ENCODE measurements at places on chromosomes 12 and 14.
A peak's percentile ranks its signal among the peaks of the same experiment; 100 is the strongest.

- DNase-seq, result no peak
These were observed 15.0 kb downstream of the TCP11L2 start for GRCh38 chr12:106317406-106318082.

DNA sequence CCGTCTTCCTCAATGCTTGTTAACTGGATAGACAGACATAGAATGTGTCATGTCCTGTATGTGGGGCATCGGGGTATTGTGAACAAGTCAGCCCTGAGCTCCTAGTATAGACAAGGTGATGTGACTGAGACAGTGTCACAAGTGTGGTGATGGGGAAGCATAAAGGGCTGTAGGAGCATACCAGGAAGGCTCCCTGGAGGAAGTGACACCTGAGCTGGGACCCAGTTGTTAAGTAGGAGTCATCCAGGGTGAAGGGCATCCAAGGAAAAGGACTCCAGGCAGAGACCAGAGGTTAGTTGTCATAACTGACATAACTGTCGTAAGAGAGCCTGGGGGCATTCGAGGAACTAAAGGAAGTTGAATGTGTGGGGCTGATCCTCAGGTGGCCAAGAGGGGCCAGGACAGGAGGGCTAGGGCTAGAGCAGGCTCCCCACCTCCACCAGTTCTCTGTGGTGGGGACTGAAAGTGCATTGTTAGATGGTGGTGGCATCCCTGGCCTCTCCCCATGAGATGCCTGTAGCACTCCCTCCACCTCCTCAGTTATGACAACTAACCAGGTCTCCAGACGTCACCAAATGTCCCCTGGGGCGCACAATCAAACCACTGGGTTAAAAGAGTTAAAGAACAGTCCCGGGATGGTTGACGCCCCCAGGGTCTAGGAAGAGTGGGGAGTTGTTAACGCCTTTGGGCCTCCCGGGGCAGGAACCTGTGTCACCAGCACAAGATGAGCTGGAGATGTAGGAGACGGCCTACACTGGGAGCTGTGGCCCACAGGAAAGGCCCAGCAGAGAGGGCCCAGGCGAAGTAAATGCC lies 2.4 kb downstream of the FICD start:
- DNase-seq, result no peak

DNA sequence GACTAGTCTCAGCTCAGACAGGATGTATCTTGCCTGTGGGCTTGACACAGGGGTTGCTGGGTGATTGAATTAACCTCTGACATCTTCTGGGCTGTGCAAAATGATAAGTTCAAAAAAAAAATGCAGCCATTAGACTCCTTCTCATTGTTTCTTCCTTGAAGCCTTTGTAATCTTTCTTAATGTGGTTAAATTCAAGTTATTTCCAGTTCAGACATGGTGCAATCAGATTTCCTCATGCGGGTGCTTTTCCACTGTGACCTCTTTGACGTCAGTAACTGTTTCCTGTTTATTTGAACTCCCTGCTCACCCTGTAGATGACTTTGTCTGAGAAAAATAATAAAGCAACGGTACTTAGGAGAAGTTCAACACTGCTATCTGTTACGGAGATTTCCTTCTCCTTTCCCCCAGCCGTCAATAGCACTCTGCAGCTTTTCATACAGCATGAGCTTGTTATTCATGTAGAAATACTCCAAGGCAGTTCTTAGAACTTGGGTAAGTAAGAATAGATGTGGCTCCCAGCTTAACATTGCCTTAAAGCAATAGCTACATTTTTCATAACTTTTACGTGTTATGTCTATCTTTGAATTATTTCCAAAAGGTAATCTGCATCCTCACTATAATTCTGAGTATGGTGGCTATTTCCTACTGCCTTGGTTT lies 155.5 kb downstream of the PRKCH start:
- peak; percentile 56 for DNase-seq

DNA sequence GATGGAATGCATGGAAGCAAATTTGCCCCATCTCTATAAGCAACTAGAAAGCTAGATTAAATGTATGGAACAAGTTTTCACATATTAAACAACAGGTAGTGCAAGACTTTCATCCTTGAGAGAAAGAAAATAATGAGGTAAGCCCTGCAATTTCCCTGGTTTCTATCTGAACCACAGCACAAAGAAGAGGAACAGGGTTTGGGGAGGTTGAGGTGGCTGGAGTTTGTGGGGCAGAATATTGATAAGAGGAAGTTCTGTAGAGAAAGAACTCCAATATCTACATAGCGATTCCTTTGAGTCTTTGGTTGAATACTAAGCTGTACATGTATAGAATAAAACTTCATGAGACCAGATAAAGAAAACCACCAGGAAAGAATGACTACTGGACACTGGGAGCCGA lies 96.3 kb upstream of the CCND2 start:
- no peak for DNase-seq

DNA sequence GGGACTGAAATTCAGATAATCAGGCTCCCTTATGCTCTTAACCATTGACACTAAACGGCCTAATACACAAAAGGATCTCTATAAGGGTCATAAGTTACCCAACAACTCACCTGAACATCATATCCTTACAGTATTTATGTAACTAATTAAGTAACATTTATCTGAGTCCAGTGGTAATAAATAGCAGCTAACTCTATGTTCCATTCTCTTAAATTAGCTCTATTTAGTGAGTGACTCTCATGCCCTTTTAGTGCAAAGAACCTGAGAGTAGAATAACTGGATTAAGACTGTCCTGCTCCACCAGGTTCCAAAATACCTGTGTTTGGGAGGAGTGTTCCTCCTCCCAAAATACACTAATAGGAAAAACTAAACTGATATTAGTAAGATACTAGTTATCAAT lies 9.8 kb downstream of the SCAF11 start:
- DNase-seq, result no peak

DNA sequence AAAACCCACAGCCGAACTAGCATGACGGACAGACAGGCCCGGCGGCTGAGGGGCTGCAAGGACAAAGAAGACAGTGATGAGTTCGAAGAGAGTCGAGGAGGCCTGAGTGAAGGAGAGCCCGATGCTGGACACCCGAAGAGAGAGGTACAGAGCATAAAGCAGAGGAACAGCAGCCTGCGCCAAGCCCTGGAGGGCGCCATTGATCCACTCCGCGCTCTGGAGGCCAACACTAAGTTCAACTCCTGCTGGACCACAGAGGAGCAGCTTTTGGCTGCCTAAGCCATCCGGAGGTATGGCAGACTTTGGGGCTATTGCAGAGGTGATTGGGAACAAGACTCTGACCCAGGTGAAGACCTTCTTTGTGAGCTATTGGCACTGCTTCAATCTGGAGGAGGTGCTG lies 7.8 kb upstream of the PLXNC1 start:
- DNase-seq, result no peak

Measured in activated CD4-positive, alpha-beta T cell treated with anti-CD3 and anti-CD28 coated beads, Interleukin-2, amount 50 U/mL, for 24 hours (primary cell).